Dorsolateral prefrontal cortex (tissue), 122 donors: ENCODE measurements at places on chromosomes 11 and 22. TPM values are rescaled to one million over a fixed set of nuclear protein-coding genes. Genes with fewer than 3 reads are reported as not detected.

The CD6 gene
- total RNA-seq: 1.5 TPM

The ASCL2 gene
- total RNA-seq: 0.59 TPM

The ENDOD1 gene
- total RNA-seq: 53.0 TPM

The LRRC74B gene
- 0.31 TPM for total RNA-seq

The IL10RA gene
- 7.3 TPM for total RNA-seq

The SCGB1C1 gene
- total RNA-seq: not detected
